ENCODE measurements at places on chromosomes 6 and 20.

DNA sequence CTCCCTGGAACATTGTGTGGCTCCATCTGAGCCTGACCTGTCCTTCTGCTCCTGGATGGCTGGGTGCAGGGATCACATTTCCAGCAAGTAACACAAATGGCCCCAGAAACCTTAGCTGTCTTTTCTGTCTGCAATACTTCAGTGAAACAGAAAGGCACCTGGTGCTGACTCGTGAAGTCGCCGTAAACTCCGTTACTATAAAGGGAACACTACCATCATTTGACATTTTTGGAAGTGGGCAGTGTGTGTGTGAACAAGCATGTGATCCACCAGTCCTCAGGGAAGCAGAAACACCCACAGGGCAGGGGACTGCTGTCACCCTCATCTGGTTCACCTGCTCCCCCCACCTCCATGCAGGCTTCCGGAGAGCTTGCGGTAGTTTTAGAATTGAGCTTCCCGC lies 23.9 kb downstream of the SERPINB6 start:
- no peak for DNase-seq

DNA sequence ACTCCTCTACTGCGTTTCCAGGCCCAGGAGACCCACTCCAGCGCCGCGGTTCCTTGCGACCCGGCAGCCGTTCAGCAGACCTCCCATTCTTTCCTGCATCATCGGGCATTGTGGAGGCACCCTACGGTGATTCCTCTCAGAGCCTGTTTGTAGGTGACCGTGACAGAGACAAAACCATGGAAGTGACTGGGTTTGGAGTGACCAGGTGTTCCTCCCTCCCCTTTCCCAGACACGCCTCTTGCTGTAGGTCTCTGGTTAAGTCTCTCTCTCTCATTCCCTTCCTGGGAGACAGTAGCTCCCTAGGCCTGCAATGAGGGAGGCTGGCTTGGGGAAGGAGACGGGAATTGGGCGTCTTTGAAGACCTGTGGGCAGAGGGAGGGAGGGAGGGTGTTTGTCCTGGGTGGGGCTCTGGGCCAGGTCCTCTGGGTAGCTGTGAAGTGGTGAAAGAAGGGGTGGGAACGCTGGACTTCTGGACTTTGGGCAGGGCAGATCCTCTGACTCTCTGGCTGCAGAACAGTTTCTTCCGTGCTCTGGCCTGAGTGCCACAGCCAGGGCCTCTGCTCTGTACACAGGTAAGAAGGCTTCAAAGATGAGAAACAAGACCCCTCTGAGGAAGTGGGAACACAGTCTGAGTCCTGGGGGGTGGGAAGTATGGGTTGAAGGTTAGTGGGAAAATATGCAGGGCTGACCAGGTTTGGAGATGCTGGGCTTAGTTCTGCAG lies 763 bp downstream of the KLC4 start:
- no peak for DNase-seq

DNA sequence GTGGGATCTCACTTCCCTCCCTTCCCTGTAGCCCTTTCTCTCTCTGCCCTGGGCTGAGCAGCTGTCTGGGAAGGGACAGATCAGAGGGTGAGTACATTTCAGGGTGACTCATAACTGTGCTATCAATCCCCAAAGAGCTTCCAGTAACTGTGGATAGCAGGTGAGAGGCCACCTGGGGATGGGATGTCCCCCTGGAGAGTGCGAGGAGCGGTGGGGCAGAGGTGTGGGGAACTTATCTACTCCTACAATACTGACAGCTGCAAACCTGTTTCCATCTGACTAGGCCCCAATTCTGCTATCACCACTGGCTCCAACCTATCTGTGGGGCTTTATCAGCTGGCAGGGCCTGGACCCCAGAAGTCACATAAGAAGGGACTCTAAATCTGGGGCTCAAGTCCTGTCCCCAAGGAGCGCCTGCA lies 32.6 kb downstream of the KCNK5 start:
- DNase-seq: no peak

DNA sequence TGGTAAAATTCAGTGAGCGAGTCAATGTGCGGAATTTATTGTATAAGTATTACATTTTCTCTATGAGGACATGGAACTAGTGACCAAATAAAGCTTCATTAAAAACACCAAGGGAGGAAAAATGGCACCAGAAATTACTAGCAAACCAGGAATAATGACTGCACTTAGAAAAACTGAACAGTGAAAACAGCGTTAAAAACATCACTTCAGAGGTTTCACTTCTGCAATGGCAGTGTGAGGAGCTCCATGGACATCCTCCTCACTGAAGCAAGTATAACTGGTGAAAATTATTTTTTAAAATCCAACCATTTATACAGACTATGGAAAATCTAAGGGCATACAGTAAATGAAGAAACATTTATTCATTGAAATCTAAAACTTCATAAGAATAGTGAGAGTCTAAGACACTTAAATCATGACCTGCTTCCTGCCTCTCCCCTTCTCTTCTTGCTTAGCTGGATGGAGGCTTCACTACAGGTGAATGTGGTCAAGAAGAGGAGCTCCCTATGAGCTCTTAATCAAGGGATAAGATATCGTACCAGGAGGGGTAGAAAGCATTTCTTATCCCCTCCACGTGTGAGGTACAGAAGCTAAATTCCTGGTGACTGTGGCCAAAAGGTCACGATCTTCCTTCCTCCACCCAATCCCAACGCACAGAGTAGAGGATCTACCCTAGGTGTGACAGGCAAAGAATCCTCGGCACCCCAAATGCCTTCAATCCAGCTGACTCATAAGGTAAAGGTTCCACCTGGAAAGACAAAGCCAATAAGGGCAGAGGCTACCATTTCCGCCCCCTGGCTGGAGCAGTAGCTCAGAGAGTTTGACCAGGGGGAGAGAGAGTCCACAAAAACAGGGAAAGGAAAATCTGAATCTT lies 12.3 kb upstream of the ASF1A start:
- DNase-seq: no peak

DNA sequence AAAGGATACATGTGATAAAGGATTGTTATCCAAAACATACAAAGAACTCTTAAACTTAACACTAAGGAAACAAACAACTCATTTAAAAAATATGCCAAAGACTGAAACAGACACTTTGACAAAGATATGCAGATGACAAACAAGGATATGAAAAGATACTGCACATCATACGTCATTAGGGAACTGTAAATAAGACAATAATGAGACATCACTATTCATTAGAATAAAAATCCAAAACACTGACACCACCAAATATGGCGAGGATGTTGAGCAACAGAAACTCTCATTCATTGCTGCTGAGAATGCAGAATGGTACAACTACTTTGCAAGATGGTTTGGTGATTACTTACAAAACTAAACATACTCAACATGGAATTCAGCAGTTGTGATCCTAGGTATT lies 156.5 kb upstream of the FOXA2 start:
- no peak for DNase-seq

DNA sequence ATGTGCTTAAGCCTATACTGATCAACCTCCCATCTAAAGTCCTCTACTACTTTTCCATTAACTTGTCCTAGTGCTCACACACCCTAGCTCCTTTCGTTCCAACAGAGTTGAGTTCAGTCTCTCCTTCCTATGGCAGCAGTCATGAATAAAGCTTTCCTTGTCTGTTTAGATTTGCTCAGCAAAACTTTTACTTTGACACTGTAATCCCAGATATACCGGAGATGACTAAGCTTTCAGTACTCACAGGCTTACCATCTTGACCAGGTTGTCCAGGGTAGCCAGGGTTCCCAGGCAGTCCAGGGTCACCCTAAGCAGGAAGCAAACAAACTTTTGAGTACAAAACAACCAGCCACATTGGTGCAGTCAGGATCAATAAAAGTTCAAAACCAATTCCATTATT lies 90.7 kb downstream of the COL21A1 start:
- DNase-seq: no peak

GRCh38 chr20:61440548-61441055 lies 188.5 kb downstream of the CDH4 start:
- no peak for DNase-seq

GRCh38 chr6:167570460-167571400 lies 245.8 kb downstream of the TTLL2 start:
- no peak for DNase-seq

- no peak for DNase-seq
Measured at GRCh38 chr6:82066991-82067411, 180.5 kb downstream of the IBTK start.

DNA sequence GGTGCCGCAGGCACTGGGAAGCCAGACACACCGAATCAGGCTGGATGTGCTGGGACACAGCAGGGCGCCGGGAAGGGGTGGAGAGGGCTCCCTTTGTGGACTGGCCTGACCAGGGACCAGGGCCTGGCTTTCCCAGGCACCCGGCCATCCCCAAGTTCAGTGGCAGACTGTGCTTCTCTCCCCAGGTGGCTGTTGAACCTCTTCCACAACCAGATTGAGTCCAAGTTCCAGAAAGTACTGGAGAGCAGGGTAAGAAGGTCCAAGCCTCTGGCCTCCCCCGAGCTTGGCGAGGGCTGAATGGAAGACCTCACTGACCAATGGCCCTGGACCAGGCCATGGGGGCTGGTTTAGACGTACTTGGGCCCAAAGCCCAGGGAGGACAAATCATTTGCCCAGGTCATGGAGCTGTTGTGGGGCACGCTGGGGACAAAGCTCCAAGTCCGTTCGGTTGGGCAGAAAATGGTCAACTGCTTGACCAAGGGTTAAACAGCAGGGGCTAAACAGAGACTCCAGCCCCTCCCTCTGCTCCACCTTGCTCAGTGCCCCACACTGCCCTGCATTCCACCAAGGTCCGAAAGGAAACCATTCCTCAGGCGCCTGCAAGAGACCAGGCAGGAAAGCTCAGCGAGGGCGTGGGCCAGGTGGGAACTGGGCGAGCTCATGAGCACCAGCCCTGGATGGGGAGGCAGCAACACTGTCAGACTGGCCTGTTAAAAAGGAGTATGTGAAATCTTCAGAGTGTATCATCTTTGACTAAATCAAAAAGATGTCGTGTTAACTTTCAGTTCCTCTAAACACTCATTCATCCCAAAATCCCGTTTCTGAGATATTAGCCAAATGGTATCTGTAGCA lies 9.1 kb downstream of the LBP start:
- DNase-seq: no peak

- no peak for DNase-seq
Measured at GRCh38 chr6:21666201-21666691, 72.7 kb downstream of the SOX4 start.
